ENCODE measurements at places on chromosomes 16 and 17.

- no peak for DNase-seq
Observed at GRCh38 chr16:89936981-89937380, 11.6 kb upstream of the DEF8 start.

GRCh38 chr17:67239597-67239996 lies 5.4 kb downstream of the HELZ start:
- no peak for DNase-seq

- no peak for DNase-seq
Observed at GRCh38 chr17:2111691-2112090, 56.8 kb downstream of the HIC1 start.

DNA sequence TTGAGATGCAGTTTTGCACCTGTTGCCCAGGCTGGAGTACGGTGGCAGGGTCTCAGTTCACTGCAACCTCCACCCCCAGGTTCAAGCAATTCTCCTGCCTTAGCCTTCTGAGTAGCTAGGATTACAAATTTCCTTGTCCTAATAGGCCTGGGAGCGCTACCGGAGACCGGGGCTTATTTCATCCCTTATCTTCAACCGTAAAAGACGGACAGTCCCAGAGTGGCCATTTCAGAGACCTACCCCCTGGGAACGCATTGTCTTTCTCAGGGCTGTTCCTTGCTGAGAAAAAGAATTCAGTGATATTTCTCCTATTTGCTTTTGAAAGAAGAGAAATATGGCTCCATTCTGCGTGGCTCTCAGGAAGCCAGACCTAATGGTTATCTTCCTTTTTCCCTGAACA lies 39.6 kb upstream of the GINS3 start:
- DNase-seq = no peak

DNA sequence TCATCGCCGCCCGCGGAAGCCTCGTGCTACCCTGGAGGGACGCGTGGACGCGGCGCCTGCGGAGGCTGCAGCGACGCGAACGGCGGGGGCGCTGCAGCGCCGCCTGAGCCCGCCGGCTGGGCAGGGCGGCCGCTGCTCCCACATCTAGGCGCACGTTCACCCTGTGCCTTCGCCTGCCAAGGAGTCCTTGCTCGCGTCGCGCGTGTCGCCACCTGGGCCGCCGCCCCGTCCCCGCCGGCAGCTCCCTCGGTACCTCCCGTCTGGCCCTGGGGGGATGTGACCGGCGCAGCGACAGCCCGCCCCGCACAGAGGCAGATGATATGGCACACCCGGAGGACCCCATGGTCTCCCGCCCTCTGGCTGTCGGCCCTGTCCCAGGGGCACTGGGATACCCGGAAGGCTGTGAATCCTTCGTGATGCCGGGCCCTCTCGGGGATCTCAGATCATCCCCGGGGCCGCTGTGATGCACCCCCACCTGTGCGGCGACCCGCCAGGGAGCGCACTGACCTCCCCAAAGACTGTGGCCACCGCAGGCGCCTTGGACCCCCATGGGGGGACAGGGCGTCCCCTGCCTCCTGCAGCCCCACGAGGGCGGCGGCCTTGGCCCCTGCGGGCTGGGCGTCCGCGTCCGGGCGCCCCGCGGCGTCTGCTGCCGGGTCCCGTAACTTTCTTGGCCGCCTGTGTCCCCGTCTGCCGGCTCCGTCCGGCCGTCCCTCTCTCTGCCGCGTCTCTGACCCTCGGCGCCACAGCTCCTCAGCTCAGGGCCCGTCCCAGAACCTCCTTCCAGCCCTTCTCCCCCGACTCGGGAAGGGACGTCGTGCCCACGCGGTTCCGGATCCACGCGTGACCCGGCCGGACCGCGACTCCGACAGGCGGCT lies 689 bp upstream of the TBC1D24 start:
- peak; percentile 56 for DNase-seq

DNA sequence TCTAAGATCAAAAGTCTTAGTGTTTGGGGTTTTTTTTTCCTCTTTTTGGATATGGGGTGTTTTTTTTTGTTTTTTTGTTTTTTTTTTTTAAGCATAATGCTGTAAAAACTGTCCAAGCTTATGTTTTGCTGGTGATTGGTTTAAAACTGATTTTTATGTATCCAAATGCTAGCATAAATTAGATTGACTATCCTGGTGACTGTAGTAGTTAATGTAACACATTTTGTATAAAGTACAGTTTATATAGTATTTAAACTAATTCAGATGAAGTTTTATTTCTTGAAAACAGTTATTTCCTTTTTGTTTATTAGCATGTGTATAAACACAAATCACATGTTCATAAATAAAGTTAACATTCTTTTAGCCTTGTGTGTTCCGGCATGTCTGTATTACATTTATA lies 10.9 kb downstream of the RBBP6 start:
- DNase-seq = no peak

GRCh38 chr17:75720656-75721462 lies at the start of gene ITGB4:
Gene ITGB4, plus strand, starts transcription at chr17:75721459. Its CDS starts 3,245 bp downstream, at chr17:75724704.
- peak; percentile 68 for DNase-seq

- DNase-seq = no peak
Observed at GRCh38 chr17:16929035-16929680, 42.8 kb downstream of the TNFRSF13B start.

DNA sequence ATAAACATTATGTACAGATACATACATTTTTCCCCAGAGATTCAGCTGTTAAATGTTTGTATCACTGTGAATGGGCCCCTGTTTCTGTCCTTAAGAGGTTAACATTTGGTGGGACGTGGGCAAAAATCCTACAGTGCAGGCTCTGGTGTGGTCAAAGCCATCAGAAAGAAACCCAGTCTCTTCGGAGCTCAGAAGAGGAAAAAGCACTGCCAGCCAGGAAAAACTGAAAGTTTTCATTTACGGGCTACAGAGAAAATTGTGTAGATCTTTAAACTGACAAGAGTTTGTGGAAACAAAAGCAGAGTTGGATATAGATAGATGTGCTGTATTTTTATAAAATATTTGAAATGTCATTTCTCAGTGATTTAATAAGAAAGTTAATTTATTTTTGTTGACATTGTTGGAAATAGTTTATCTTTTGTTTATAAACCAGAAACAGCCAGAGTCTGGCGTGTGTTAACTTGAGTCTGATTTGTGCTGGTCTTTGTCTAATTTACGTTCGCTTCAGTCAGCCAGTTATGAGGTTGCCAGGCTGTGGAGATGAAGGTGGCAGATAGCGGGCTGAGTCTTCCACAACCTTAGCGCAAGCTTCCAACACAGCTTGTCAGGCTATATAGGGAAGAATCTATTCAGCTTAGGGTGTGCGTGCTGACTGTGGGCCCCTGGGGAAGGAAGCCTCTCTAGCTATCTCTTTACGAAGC lies 9.5 kb upstream of the TEKT3 start:
- DNase-seq = no peak

- no peak for DNase-seq
Observed at GRCh38 chr17:77320044-77320440, 179.3 kb downstream of the SEC14L1 start.

- DNase-seq = peak; percentile 56
Observed at GRCh38 chr17:15944759-15945526, at the start of gene ADORA2B. Gene ADORA2B, plus strand, starts transcription at chr17:15945130. Its CDS starts 119 bp downstream, at chr17:15945249.

GRCh38 chr16:57873218-57873617 lies 70.9 kb upstream of the KIFC3 start:
- DNase-seq = no peak

DNA sequence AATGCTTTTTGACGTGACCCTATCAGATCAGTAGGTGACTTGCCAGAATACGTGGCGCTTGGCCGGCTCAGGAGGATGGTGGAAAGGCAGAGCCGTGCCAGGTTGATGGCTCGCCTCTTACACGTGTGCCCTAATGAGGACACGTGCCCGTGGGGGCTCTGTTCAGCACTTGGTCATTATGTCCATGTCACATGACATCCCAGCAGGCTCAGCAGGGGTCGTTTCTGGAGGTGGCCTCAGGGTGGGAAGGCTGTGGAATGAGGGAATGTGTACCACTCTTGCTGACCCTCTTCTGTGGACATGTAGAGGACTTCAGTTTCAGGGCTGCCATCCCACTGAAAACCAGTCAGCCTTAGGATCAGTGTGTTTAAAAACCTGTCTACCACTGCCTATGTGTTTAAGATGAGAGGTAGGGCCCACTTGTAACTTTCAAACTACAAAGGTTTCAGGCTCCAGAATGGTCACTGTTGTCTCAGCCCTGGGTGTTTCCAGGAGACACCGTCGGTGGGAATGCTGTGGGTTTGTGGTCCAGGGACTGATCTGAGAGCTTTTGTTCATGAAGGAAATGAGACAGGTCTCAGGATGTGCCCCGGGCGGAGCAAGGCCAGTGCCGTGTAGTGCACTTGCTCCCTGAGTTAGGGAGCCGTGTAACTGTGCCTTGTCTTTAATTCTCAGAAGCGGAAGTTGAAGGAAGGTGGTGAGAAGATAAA lies 12.1 kb downstream of the UBN1 start:
- DNase-seq = no peak

DNA sequence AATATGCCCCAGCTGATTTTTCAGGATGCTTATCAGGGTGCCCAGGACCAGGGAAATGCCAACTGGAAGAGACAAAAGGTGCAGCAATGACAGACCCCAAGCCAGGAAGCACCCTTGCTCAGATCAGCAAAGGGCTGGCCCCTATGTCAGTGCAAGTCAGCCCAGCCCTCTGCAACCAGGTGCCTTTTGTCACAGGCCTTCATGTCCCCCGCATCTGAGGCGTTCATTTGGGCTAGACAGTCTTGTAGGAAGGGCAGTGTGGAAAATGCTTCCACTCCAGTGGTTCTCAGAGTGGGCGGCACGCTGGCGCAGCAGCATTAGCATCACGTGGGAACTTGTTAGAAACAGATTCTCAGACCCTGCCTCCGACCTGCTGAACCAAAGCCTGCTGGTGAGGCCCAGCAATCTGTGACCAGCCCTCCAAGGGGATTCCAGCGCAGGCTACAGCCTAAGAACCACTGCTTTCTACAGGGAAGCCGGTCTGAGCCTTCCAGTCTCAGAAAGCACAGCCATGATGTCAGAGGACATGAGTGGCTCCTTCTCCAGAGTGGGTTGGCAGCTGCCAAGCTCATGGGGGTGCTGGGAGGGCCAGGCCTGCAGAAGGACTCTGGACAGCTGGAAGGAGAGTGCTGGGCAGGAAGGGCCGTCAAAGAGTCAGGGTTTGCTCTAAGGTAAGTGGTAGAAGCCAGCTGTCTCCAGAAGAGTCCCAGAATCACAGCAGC lies 13.1 kb downstream of the SLC47A2 start:
- no peak for DNase-seq

GRCh38 chr16:84689111-84689510 lies 10.7 kb upstream of the USP10 start:
- no peak for DNase-seq

DNA sequence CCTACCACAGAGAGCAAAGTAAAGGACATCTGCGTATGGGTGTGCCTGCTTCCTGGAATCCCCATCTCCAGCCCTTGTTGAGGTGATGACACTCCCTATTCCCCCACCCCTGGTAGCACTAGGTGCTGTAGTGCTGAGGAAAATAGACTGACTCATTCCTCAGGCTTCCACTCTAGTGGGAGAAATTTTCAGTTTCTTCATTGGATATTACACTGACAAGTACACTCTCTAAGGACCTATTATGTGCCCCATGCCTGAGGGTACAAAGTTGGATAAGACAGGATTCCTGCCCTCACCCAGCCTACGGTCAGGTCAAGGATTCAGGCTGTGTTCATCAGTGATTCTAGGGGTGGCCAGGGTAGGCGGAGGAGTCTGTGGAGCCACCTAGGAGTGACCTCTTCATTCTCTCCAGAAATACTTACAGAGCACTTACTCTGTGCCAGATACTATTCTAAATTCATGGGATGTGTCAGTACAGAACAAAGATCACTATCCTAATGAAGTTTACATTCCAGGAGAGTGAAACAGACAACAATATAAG lies 4.5 kb upstream of the ZC3H7A start:
- DNase-seq = no peak

- no peak for DNase-seq
Observed at GRCh38 chr16:21157632-21158031, 842 bp upstream of the LDAF1 start.
